Spleen (tissue), 13 donors: ENCODE measurements at places on chromosomes 5 and 9. TPM values are rescaled to one million over a fixed set of nuclear protein-coding genes. Genes with fewer than 3 reads are reported as not detected.

PELO gene
- total RNA-seq: 169 TPM

BTNL9 gene
- 99.4 TPM for total RNA-seq

APBA1 gene
- 12.5 TPM for total RNA-seq

UAP1L1 gene
- 29.9 TPM for total RNA-seq

LCN9 gene
- not detected for total RNA-seq

FOXI1 gene
- total RNA-seq: not detected

PTGR1 gene
- total RNA-seq: 11.8 TPM

GLDC gene
- 0.63 TPM for total RNA-seq

FAM221B gene
- total RNA-seq: not detected

DBH gene
- total RNA-seq: not detected

FGFR4 gene
- 28.9 TPM for total RNA-seq

GRCh38 chr5:157130925-157131324, 11.7 kb downstream of the MED7 start:
- H3K27me3 ChIP-seq: no peaks in the 10 kb centered on the region
- H3K4me3 ChIP-seq: no peak overlapping the region
- H3K36me3 ChIP-seq: no peaks in the 10 kb centered on the region
- H3K4me1 ChIP-seq: no peaks in the 10 kb centered on the region
- H3K27ac ChIP-seq: no peak overlapping the region
- no peak for DNase-seq

DNA sequence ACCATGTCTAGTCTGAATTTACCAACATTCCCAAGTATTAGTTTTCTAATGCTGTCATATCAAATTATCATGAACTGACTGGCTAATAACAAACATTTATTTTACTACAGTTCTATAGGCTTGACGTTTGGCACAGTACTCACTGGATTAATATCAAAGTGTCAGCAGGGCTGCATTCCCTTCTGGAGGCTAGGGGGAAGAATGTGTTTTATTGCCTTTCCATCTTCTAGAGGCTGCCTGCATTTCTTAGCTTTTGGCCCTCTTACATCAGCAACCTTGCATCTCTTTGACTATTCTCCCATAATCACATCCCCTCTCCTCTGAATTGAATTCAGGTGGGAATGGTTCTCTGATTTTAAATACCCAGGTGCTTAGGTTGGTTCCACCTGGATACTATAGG, 84.7 kb downstream of the EDIL3 start:
- H3K4me3 ChIP-seq: no peak overlapping the region
- no peaks in the 10 kb centered on the region for H3K27me3 ChIP-seq
- no peaks in the 10 kb centered on the region for H3K36me3 ChIP-seq
- DNase-seq: no peak

GRCh38 chr9:33455945-33456344, 8.6 kb upstream of the AQP3 start:
- H3K36me3 ChIP-seq: peaks cover 1% of the 10 kb centered on the region
- no peak for DNase-seq
- H3K4me1 ChIP-seq: peaks cover 7% of the 10 kb centered on the region
- no peak overlapping the region for H3K4me3 ChIP-seq

GRCh38 chr9:77899679-77900354, 131.8 kb downstream of the GNAQ start:
- DNase-seq: no peak
- no peaks in the 10 kb centered on the region for H3K27me3 ChIP-seq
- no peak overlapping the region for H3K4me3 ChIP-seq
- peaks cover 15% of the 10 kb centered on the region for H3K4me1 ChIP-seq
- H3K27ac ChIP-seq: no peak overlapping the region

DNA sequence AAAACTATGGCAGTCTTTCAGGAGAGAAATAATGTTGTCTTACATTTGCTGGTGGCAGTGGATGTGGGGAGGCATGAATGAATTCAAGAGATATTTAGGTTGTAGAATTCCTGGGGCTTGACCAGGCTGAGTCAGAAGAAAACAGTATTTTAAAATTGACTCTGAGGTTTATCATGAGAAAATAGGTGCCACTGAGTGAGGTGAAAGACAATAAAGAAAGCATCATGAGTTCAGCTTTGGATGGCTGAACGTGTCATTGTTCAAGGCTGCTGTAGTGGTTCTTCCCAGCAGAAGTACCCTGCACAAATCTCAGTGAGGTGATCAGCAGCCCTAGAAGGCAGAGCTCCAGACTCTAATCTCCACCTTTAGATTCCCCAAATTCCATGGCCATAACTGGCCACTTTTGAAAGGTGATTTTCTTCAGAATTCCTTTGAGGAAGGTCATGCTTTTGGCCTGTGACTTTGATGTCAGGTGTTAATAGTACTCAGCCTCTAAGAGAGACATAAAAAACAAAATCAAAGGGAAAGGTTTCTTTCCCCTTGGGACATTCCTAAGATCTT, 395.4 kb downstream of the NTRK2 start:
- no peak for DNase-seq
- no peaks in the 10 kb centered on the region for H3K36me3 ChIP-seq
- no peak overlapping the region for H3K4me3 ChIP-seq
- no peak overlapping the region for H3K27ac ChIP-seq
- H3K4me1 ChIP-seq: no peaks in the 10 kb centered on the region

GRCh38 chr9:90830051-90830450, 28.4 kb downstream of the SYK start:
- H3K4me3 ChIP-seq: peak overlapping the region; percentile 73
- H3K27ac ChIP-seq: no peak overlapping the region
- H3K36me3 ChIP-seq: no peaks in the 10 kb centered on the region
- H3K4me1 ChIP-seq: peaks cover 8% of the 10 kb centered on the region
- DNase-seq: no peak

GRCh38 chr5:159825551-159826051, 90.7 kb upstream of the ADRA1B start:
- DNase-seq: no peak
- H3K36me3 ChIP-seq: no peaks in the 10 kb centered on the region
- H3K4me3 ChIP-seq: no peak overlapping the region
- H3K27me3 ChIP-seq: no peaks in the 10 kb centered on the region
- no peak overlapping the region for H3K27ac ChIP-seq

DNA sequence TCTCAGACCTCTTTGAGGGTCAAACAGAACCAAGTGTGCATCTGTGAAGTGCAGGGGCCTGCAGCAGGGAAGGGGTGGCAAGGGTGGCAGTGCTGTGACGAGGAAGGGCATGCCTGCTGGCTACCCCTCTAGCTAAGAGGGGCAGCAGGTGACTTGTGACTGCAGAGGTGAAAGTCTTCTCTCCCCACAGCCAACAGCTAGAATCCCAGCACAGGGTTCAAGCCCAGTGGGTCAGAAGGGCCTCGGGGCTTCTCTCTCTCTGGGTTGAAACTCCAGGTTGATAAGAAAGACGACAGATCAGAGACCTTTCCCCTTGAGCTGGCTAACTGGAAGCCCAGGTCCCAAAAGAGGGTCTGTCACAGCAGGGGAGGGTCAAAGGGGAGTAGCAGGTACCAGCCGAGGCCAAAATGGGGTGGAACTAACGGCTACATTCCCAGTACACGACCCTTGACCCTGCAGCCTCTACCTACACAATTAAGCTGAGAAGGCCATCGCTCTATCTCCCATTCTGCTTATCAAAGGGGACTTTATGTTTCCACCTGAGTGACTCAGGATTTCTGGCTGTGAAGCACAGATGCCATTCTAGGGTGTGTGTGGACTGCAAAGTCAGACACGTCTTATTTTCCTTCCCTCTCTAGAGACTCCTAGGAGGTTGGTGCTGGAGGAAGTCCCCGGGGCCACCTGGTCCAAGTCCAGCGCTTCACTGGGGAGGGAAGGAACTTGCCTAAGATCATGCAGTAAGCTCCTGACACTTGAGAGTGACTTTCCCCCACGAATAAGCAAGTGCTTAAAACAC, 14.6 kb downstream of the ANKS6 start:
- H3K4me3 ChIP-seq: no peak overlapping the region
- H3K4me1 ChIP-seq: no peaks in the 10 kb centered on the region
- H3K27me3 ChIP-seq: no peaks in the 10 kb centered on the region
- DNase-seq: no peak
- no peaks in the 10 kb centered on the region for H3K36me3 ChIP-seq

GRCh38 chr9:76227156-76227555, 167.1 kb downstream of the RFK start:
- H3K36me3 ChIP-seq: no peaks in the 10 kb centered on the region
- no peak overlapping the region for H3K4me3 ChIP-seq
- H3K27ac ChIP-seq: no peak overlapping the region
- H3K27me3 ChIP-seq: no peaks in the 10 kb centered on the region

- DNase-seq: no peak
- H3K27ac ChIP-seq: no peak overlapping the region
- no peaks in the 10 kb centered on the region for H3K27me3 ChIP-seq
- no peaks in the 10 kb centered on the region for H3K4me1 ChIP-seq
- H3K4me3 ChIP-seq: no peak overlapping the region
These were observed 66.5 kb downstream of the MARCHF3 start for GRCh38 chr5:126963822-126964375.

DNA sequence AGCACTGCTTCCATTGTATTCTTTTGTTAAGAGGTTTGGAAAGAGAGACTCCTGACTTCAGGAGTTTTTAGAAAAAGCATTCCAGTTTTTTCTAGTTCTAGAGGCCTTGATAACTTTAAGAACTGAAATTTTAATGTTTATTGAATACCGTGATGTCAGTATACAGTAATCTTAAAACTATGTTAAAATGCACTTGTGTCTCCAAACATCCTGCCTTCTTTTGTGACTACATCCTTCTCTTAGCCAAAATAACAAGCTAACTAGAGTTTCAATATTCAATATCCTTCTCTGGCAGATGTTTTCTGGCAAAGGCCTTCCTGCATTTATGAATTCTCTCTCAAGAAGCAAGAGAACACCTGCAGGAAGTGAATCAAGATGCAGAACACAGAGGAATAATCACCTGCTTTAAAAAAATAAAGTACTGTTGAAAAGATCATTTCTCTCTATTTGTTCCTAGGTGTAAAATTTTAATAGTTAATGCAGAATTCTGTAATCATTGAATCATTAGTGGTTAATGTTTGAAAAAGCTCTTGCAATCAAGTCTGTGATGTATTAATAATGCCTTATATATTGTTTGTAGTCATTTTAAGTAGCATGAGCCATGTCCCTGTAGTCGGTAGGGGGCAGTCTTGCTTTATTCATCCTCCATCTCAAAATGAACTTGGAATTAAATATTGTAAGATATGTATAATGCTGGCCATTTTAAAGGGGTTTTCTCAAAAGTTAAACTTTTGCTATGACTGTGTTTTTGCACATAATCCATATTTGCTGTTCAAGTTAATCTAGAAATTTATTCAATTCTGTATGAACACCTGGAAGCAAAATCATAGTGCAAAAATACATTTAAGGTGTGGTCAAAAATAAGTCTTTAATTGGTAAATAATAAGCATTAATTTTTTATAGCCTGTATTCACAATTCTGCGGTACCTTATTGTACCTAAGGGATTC, 43.1 kb downstream of the NDFIP1 start:
- peaks cover 10% of the 10 kb centered on the region for H3K4me1 ChIP-seq
- no peak overlapping the region for H3K27ac ChIP-seq
- H3K4me3 ChIP-seq: no peak overlapping the region
- H3K27me3 ChIP-seq: no peaks in the 10 kb centered on the region

GRCh38 chr9:14250794-14251153, 63.2 kb downstream of the NFIB start:
- H3K27ac ChIP-seq: no peak overlapping the region
- no peaks in the 10 kb centered on the region for H3K27me3 ChIP-seq
- H3K36me3 ChIP-seq: no peaks in the 10 kb centered on the region
- H3K4me1 ChIP-seq: peaks cover 7% of the 10 kb centered on the region
- no peak for DNase-seq

DNA sequence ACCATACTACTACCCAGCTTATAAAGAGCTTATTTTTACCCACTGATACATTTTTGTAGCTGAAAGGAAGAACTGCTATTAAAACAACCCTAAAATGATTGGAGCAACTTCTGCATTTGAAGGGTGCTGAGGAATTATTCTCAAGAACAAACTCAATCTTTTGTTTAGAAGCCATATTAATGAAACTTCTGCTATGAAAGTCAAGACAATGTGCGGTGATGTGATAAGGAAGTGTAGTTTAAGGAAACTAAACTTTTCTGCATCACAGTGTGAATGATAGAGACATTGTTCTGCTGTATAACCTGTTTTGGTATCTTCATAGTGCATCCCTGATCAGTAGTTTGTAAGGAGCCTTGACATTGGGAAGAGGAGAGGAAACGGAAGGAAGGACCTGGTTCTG, 408.5 kb downstream of the TMEM38B start:
- H3K4me1 ChIP-seq: no peaks in the 10 kb centered on the region
- H3K4me3 ChIP-seq: no peak overlapping the region
- DNase-seq: no peak
- H3K36me3 ChIP-seq: no peaks in the 10 kb centered on the region
- no peaks in the 10 kb centered on the region for H3K27me3 ChIP-seq
- no peak overlapping the region for H3K27ac ChIP-seq

DNA sequence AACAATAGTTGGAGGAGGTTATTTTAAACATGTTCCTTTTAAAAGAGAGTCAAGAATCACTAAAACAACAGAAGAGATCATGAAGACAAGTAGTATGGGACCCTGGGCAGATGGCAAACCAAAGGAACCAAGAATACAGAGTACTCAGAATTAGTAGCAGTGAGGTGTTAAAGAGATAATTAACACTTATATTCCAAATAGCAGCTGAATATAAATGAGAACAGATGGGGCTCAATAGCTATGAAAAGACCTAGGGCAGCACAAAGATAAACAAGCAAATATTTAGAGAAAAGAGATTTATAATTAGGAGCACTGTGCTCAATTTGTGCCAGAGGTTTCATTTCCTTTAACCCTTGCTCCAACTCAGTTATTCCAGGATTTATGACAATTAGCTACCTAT, 159.1 kb downstream of the FAM114A2 start:
- DNase-seq: no peak
- no peaks in the 10 kb centered on the region for H3K4me1 ChIP-seq
- no peaks in the 10 kb centered on the region for H3K36me3 ChIP-seq
- H3K27me3 ChIP-seq: no peaks in the 10 kb centered on the region

- no peaks in the 10 kb centered on the region for H3K27me3 ChIP-seq
- H3K4me3 ChIP-seq: no peak overlapping the region
- H3K27ac ChIP-seq: no peak overlapping the region
- peaks cover 14% of the 10 kb centered on the region for H3K4me1 ChIP-seq
- H3K36me3 ChIP-seq: no peaks in the 10 kb centered on the region
These were observed 97.1 kb downstream of the UNC13B start for GRCh38 chr9:35258660-35259474.

DNA sequence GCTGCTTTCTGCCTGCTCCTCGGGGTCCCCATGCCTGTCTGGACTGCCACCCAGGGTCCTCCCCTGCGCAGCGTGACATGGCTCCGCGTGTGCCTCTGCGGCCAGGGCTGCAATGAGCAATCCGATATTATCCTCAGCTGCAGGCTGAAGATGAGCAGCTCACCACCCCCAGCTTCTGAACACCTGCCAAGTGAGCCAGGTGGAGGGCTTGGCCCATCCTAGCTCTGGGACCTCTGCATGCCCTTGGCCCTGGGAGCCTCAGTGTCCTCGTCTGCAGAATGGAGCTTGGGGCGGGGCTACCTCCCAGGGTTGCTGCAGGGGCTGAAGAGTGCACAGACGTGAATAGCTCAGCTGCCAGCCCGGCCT, 4.1 kb upstream of the MYMK start:
- peaks cover 52% of the 10 kb centered on the region for H3K27me3 ChIP-seq
- no peak overlapping the region for H3K27ac ChIP-seq
- DNase-seq: no peak
- H3K4me1 ChIP-seq: peaks cover 48% of the 10 kb centered on the region
